ENCODE measurements at places on chromosomes 4 and X.

DNA sequence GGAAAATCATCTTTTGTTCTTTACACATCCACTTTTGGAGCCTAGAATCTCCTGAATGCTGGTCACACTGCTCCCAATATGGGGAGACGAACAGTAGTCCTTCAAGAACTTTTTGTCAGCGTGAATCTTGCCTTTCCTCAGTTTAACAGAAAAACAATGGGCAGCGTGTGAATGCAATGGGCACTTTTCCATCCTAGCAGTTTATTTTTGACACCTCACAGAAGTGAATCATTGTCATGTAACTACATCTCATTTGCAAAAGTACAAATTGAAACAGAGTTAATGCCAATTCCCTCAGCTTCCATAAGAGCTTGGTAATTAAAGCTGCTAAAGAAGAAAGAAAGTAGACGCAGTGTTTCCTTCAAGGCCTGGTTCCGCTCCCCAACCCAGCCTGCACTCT, 85.5 kb downstream of the DRD5 start:
- no peak for DNase-seq

DNA sequence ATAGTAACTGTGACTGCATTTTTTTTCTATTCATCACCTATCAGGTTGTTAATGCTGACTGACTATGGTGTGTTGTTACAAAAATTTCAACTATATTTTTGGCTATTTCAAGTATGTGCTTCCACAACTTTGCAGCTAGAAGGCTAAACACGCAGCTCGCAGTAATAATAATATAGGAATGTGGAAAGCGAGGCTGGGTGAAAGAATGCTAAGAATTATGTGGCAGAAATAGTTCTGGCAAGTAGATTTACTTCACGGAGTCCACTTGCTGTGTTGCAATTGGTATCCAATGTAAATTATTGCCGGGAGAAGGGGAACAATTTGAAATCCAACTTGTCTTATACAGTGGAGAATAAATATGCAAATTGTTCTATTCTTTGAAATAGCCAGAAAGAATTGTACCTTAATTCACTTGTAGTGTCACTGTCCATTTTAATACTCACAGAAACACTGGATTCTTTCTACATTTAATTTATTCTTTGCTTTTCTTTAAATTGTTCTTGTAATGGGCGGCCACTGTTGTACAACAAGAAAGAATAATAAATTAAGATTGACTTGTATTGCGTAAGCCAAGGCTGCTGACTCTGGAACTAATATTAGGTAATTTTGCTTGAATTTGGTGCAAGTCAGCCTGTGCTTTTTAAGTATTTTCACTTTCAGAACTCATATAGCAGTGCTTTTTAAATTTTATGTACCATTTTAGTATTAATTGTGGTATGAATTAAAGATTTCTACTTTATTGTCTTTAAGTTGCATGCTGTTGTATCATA, 154.9 kb downstream of the FRMPD4 start:
- DNase-seq = no peak

GRCh38 chrX:17977696-17978095, 116.6 kb upstream of the RAI2 start:
- no peak for DNase-seq

- DNase-seq = no peak
Observed at GRCh38 chr4:130478406-130478805, 1382.5 kb downstream of the C4orf33 start.

DNA sequence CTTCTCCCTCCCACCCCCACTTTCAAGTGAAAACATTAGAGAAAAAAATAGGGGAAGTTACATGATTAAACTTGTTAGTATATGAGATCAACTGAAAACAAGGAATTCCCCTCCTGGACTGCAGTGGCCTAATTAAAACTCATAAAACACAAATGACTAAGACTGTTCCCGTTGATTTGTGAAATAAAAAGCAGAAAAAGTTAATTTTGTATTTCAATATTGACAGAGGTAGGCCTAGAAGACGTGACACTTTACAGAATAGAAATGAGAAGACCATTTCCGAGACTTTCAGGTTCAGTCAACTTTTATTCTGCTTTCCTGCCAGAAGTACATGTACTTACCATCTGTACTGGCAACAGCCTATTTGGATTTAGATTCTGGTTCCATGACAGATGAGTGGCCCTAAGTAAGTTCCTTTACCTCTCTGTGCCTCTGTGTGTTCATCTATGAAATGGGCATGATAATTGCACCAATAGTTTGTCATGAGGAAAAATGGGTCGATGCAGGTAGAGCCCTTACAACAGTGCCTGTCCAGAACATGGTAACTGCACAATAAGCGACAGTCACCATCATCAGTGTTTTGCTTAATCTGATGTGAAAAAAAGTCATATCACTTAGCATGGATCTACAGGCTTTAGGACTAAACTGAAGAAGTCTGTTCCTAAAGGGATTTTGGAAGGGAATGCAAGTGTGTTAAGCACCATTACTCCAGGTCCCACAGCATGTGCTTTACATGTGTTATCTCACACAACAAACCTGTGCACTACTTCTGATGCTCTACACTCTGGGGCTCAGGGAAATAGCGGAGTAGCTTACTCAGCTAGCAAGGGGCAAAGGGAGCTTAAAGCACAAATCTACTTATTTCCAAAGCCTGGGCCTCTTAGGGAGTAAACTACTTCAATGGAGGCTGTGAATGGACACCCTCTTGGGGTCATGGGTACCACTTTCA, 562.3 kb upstream of the DIPK2B start:
- no peak for DNase-seq

- no peak for DNase-seq
Observed at GRCh38 chr4:184200296-184200695, 17.4 kb downstream of the ENPP6 start.

- DNase-seq = no peak
Observed at GRCh38 chrX:107324493-107325310, 118.3 kb downstream of the DNAAF6 start.

- DNase-seq = no peak
Observed at GRCh38 chr4:113972781-113973180, 6.7 kb downstream of the ARSJ start.

- DNase-seq = no peak
Observed at GRCh38 chr4:8939160-8939839, 67.7 kb upstream of the HMX1 start.

- no peak for DNase-seq
Observed at GRCh38 chr4:4594285-4594920, 52.6 kb upstream of the STX18 start.

- DNase-seq = no peak
Observed at GRCh38 chr4:160894809-160895208, 1269.0 kb downstream of the FSTL5 start.

GRCh38 chr4:145533001-145533400, 51.3 kb downstream of the SMAD1 start:
- no peak for DNase-seq

DNA sequence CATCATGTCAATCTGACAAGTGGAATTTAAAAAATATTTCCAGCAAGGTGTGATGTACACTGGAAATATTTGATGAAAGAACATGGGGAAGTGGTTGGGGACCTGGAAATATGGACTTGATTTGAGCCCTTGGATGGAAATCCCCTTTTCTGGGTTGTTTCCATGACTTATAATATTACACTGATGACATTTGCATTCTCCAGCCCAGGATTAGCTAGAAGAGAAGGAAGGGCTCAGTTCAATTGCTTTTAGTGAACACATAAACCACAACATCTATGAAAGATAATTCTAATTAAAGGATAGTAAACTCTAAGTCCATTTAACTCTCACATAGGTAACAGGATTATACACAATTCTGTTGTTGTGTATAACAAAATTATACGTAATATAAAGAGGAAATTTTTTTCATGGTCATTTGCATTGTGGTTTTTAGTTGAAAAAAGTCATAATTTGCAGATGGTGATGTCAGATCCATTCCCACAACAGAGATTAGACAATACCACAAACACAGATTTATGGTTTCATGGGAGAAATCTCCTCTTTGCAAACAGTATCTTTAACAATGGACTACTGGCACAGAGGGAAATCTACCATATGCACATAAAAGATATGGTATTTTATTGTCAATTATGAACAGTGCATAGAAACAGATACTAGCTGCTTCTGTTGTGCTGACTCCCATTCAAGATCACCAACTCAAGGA, 126.5 kb downstream of the DKK2 start:
- DNase-seq = no peak

DNA sequence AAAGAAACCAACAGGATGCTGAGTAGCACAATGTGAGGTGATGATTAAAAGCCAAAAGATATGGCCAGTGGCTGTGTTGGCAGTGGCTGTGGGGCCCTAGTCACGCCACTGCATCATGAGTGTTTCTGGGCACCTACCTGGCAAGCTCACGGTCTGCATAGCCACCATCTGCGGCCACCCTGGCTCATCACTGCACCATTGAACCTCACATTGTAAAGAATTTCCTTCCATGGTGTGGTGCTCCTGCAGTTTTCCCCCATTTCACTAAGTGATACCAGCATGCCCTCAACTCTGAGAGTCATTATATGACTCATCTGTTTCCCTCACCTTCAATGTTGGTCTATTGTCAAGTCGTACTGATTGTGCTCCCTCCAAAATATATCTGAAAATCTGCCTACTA, 45.5 kb upstream of the CLNK start:
- DNase-seq = no peak

DNA sequence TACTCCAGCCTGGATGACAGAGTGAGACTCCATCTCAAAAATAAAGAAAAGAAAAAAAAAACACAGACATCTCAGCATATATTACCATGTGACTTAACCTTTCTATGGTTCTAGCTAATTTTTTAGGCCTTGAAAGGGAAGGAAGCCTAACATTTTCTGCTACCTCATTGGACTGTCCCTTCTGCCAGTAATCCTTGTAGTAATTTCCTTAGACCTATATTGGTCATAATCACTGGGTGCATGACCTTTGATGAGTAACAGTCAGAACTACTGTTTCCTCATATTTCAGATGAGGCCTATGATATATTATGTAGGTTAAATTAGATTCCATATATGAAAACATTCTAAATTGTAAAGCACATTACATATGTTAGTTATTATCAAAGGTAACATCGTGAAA, 9.6 kb downstream of the XIAP start:
- no peak for DNase-seq

- no peak for DNase-seq
Observed at GRCh38 chr4:145326491-145326890, 146.1 kb upstream of the OTUD4 start.

DNA sequence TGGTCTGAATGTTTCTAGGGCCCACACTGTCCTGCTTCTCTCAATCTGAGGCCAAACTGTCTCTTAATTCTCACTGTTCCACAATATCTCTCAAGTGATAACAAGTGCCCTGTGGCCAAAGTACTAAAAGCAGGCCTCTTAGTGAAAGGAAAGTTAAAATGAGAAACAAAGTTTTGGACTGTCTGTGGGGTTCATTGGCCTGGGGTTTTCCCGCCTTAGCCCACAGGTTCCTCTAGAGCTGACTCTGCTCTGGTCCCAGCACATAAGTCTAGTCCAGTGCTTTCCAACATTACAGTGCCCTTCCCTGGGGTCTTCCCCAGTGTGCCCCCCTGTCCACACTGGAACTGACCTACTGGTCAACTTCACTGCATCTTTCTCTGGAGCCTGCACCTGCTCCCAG, 6.3 kb downstream of the MAGEB1 start:
- no peak for DNase-seq

DNA sequence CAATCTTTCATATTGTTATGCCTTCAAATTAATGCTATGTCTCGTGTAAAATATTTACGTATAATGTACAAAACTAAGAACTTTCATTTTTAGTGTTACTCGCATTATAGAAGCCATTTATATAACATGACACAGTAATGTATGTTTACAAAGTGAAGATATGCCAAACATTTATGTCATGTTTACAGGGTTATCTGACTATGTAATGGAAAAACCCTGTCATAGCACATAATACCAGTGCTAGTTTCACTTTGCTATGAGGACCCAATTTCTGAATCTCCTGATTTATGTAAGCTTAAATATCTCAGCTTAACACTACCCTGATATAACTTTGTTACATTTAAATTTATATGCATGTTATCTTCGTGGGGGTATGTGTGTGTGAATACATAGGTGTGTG, 233.1 kb downstream of the FAT4 start:
- DNase-seq = no peak

DNA sequence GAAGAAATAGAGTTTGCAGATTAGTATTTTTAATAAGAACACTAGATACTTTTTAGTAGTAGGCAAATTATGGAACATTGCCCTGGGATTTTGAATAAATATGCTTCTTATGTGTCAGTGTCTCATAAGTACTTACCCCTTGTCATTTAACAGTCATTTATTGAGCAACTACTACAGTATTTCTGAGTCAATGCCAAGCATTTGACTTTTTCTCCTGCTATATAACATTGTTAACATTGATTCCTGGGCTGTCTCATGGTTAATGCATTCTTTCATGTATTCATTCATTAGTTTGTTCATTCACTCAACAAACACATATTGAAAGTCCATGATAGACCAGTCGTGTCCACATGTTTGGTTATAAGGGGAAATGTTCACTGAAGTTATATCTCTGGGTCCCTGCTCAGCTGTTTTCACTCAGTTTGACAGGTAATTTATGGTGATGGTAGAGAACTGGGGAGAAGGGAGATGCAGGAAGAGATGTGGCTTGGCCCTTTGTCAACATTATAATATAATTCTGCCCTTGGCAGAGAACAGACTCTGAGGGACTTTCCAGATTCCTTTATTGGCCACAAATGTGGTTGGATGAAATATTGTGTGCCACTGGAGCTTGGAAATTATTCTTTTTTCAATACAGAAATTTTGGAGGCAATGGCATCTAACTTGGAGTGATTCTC, 49.8 kb downstream of the OSTC start:
- no peak for DNase-seq

DNA sequence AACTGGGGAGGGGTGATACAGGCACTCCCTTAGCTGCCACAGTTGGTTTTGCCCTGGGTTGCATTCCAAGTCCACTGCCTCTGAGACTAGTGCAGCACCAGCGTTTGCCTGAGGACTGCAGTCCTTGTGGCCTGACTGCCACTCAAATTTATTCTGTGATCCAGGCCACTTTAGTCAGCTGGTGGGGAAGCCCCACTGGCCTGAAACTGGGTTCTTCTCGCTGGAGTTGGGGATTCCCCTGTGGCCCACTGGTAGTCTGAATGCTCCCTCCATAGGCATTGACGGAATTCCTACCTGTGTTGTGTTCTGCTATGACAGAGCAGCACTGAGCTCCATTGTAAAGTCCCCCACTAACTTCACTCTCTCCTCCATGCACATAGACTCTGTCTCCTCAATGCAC, 63.8 kb downstream of the PTPN13 start:
- DNase-seq = no peak

Data from NCI-H524 treated with DMSO at 0.1 percent for 48 hours (cell line).